ENCODE measurements at places on chromosomes 5 and 9. TPM values are rescaled to one million over a fixed set of nuclear protein-coding genes. Genes with fewer than 3 reads are reported as not detected.

DNA sequence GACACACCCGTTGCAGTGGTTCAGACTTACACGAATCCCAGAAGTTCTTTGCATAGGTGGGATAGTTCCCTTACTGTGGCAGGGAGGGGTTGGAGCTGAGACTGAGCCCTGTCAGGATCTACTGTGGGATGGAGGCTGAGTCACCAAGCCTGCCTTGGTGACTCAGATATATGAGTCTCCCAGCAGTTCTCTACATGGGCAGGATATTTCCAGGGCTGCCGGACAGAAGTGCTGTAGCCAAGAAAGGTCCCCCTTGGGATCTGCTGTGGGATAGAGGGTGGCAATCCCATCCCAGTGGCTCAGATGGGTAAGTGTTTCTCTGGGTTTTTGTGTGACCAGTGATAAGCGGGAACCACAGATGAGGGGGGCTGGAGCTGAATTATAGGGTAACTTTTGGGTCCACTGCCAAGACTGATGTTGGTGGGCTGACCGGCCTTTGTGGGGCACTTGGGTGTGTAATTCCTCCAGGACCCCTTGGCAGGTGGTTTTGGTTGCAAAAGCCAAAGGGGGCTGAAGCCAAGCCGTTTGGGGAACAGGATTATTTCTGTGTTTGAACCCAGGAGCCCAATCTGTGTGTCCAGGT is 18.7 kb downstream of the XRCC4 start:
- DNase-seq: no peak

GRCh38 chr5:169116961-169117461 is 183.9 kb downstream of the SLIT3 start:
- DNase-seq: peak; percentile 87

DNA sequence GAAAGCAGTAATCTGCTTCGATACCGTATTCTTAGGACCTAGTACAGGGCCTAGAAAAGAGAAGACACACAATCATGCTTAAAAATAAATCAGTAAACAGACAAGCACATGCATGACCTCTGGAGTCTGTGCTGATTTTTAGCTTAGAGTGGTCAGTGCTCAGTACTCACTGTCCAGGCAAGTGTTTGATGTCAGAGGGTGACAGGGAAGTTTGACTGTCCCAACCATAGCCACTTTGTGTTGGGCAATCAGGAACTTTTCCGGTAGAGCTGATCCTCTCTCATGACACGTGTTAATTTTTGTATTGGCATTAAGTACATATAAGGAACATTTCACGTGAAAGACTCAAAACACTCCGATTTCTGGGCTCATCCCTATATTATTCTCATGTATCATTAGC is 464.7 kb upstream of the KLF4 start:
- DNase-seq: no peak

DNA sequence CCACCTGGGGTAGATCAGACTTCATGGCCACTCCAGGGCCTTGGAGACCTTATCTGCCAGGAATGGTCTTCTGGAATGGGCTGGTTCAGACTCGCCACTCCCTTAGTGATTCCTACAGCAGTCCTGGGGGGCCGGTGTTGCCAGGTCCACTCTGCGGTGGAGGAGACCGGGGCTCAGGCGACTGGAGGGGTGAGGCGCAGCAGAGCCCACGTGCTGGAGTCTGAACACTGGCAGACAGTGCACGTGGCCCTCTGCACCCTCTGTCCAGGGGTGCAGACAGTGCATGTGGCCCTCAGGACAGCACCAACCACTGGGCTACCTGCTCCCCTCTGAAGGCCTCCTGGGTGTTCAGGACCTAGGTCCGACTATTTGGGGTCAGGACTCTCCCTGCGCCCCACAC is 94.8 kb upstream of the PHYKPL start:
- DNase-seq: no peak

- DNase-seq: no peak
Observed at GRCh38 chr5:6553972-6554371, 78.9 kb downstream of the NSUN2 start.

GRCh38 chr5:169592937-169593650 is 9.5 kb downstream of the SPDL1 start:
- DNase-seq: no peak

DNA sequence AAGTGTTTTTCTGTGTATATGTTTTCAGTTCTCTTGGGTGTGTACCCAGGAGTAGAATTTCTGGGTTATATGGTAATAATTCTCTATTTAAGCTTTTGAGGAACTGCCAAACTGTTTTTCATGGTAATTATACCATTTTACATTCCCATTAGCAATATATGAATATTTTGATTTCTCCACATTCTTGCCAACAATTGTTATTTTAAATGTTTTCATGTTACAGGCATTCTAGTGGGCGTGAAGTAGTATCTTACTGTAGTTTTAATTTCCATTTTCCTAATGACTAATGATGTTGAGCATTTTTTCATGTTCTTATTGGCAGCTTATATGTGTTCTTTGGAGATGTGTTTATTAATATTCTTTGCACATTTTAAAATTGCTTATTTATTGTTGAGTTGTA is 199.5 kb downstream of the FER start:
- DNase-seq: no peak

DNA sequence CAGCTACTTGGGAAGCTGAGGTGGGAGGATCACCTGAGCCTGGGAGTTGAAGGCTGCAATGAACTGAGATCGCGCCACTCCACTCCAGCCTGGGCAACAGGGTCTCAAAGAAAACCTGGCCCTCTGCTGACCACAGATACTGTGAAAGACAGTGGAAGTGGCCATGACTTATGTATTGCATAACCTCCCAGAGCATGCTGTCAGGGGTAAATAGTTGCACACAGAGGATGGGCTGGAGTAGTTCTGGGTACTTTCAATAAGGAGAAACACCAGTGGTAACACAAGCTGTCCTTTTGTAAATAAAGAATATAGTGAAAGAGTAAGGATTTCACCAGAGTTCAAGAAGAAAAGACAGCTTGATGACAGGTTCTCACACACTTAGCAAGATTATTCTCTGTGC is 1.8 kb downstream of the ACER2 start:
- no peak for DNase-seq

DNA sequence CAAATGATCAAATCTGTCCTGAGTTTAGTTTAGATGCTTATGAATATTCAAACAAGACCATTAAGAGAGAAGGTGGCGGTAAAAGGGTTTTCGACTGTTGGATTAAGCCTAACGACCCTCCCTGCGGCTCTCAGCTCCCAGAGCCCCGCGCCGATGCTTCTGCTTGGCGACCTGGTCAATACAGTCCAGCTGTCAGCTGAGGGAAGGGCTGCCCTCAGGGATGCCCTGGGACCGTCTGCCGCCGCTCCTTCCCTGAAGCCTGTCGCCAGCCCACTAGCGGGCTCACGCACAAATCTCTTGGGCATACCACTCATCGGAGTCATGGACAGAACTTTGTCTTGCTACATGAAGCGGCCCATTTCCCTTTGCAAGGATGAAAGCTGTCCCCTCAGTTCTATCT is 136.6 kb upstream of the RAPGEF1 start:
- DNase-seq: no peak

Gene SH2D3C
- total RNA-seq: 1.3 TPM
